Lower leg skin (tissue), 4 donors: ENCODE measurements at places on chromosomes 11 and 22.

DNA sequence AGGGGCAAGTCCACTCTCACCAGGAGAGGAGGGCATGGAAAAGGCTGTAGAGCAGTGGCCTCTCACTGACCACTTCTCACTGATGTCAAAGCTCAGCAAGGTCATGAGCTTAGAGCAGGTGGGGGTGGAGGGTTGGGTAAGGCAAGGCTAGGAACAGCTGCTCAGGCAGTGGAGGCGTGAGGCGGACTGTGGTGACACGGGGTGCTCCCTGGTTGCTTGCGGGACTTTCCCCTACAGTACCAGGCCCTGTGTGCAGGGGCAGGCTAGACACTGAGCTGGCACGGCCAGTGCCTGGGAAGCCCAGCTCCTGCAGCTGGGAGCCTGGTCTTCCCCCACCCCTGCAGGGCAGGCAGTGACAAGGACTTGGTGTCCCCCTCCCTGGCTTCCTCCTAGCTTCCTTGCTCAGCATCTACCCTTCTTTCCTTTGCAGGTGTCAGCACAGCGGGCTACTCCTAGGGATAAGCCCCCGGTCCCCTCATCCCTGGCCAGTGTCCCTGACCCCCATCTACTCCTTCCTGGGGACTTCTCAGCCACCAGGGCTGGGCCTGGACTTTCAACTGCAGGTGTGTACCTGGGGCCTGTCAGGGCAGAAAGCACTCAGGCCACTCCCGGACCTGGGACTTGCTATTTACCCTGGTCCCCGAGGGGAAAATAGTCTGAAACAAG is 45.6 kb downstream of the PISD start:
- DNase-seq: no peak

DNA sequence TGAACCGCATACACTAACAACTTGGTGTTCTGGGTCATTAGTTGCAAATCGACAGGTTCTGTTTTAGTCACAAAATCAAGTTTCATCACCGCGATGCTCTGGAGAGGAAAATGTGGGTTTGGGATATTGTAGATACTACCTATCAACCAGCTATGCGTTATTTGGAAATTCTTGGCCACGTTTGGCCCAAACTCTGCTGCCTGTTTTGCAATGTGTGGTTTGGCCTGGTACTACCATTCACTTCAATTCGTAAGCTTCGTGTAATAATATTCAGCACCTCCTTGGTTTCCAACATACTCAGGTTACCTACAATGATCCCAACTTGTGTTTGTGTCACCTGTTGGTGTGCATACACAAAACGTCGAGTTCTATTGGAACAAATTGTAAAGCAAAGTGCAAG is 16.2 kb upstream of the ACER3 start:
- no peak for DNase-seq

GRCh38 chr11:125946712-125947418 is 1.0 kb downstream of the VSIG10L2 start:
- DNase-seq: no peak

DNA sequence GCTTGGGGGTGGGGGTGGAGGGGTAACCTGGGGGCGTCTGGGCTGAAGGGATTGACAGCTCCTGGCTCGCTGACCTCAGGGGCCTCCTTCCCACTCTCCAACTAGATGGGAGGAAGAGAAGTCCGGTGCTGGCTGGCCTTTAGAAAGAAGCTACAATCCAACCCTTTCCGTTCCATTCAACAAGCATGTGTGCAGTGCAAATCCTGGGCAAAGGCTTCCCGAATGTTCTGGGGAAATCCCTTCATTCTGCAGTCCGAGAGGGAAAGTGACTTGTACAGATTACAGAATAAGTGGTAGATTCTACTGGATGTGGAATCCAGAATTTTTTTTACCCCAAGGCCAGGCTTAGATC is 149.9 kb downstream of the FEZ1 start:
- no peak for DNase-seq

GRCh38 chr22:17878941-17879340 is 104.7 kb upstream of the BID start:
- DNase-seq: no peak

DNA sequence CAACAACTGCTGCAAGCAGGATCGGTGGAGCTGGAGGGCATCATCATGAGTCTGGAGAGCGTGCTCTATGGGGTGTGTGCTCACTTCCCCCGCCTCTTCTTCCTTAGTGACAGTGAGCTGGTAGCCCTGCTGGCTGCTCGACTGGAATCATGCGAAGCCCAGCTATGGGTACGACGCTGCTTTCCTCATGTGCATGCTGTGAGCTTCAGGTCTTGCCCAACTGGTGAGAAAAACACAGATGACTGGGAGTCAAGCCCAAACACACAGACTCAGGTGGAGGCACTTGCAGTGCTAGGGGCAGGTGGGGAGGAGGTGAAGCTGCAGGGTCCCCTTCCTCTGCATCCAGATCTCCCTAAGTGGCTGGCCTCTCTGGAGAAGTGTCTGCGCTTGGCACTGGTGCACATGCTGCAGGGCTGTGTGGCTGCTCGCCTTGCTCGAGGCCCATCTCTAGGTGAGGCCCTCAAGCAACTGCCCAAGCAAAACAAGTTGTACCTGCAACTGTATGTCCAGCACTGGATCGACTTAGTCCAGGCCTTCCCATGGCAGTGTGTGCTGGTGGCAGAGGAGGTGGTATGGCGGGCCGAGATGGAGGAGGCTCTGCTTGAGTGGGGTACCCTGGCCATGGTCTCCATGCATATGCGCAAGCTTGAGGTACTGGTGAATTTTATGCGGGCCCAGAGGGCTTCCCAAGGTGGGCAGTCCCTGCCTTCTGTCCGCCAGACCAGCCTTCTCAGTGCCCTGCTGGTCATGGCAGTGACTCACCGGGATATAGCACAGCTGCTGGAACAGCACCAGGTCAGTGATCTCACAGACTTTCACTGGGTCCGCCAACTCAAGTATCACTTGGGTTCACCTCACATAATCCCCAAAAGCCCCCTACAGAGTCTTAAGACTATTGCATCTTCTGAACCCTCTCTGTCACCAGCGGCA is 48.1 kb downstream of the DNHD1 start:
- DNase-seq: no peak

DNA sequence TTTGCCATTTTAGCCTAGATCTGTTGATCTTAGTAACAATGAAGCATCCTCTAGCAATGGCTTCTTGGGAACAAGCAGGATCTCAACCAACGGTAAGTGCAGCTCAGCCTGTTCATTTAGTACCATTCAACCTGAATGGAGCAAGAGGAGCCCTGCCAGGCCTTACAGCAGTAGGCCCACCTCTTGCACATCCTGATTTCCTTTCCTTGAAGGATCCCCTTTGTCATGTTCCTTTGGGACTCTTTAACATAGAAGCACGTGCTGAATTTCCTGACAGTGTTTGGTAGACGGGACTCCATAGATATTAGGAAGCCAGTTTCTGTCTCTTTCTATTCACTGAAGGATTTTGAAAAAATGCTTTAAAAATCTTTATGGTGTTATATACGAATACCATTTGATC is 1.5 kb downstream of the PIWIL4 start:
- no peak for DNase-seq

GRCh38 chr11:66006134-66006890 is 4.0 kb downstream of the BANF1 start:
- DNase-seq: no peak

DNA sequence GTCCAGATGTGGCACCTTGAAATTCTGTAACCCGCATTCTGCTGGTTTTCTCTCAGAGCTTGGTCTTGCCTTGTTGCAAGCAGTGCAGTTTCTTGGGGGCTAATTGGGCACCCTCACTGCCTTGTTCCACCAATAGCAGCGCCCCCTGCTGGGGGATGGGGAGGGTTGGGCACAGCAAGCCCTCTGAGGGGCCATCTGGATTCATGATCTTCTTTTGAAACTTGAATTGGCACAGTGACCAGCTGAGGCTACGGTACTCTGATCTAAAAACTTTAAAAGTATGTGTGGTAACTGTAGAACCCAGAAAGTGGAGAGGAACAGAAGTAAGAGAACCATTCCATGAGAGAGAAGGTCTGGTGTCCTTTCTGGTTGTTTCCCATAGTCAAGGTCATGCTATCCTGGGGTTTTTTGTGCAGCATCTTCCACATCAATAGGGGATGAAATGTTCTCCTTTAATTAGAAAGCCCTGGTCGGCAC is 64.2 kb downstream of the MED15 start:
- DNase-seq: no peak

GRCh38 chr11:81869351-81870065 is 864.2 kb downstream of the FAM181B start:
- no peak for DNase-seq

DNA sequence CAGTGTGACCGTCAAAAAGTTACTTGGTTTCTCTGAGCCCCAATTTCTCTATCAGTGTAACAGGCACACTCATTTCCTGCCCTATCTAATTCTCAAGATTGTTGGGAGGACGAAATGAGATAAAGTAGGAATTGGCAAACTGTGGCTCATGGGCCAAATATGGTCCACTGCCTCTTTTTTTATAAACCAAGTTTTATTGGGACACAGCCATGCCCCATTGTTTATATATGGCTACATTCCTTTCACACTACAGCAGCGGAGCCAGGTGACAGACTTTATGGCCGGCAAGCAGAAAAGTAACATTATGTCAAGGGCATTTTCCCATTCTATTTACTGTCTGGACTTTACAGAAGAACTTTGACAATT is 116.7 kb upstream of the TIMP3 start:
- no peak for DNase-seq

DNA sequence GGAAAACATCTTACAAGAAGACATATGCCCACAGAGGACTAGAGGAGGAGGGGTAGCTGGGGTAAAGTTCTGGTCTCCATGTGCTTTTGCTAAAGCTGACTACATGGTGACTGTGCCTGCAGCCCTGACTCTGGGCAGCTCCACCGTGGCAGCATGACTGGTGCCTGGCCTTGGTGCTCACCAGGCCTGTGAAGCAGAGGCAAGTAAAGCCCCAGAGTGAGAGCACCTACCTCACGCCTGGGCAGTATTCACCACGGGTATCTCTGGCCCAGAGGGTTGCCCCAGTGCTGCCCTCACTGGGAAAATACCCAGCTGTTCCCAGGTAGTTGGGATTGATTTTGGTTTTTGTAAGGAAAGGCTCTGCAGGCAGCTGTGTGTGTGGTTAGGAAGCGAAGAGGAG is 78.3 kb downstream of the CTTN start:
- DNase-seq: no peak

DNA sequence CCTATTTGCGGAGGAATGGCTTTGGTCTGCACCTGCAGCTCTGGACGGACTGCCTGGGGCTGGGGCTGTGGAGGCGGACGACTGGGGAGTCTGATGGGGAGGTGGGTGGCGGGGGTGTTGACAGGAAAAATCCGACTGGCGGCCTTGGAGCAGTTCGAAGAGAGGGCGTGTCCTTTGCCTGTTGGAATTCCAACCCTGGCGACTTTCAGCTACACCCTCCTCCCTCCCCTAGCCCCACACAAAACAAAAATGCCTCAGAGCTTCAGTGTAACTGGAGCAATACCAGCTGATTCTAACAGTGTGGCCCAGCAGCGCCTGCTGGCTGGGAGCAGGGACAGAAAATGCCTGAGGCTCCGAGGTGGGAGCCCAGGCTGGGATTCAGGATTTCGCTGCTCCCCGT is 85.4 kb downstream of the ATXN10 start:
- no peak for DNase-seq

DNA sequence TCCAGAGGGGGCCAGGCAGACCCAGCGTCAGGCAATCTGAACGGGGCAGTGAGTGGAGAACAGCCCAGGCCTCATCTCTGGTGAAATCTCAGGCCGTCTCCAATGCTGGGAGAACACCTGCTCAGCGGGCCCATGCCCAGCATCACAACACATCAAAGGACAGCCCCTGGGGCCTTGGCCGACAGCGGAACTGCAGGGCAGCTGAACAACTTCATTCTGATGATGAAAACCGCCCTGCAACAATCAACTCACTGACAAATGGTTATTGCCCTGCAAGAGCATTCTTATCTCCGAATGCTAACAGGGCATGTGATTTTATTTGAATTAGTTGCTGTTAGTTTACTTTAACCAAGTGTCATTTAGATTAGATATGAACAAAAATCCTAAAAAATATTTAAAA is 14.6 kb downstream of the CELSR1 start:
- no peak for DNase-seq

- DNase-seq: no peak
Measured at GRCh38 chr22:32904044-32904443, 102.5 kb downstream of the TIMP3 start.

GRCh38 chr11:7894251-7894650 is 36.8 kb downstream of the OR10A6 start:
- no peak for DNase-seq

DNA sequence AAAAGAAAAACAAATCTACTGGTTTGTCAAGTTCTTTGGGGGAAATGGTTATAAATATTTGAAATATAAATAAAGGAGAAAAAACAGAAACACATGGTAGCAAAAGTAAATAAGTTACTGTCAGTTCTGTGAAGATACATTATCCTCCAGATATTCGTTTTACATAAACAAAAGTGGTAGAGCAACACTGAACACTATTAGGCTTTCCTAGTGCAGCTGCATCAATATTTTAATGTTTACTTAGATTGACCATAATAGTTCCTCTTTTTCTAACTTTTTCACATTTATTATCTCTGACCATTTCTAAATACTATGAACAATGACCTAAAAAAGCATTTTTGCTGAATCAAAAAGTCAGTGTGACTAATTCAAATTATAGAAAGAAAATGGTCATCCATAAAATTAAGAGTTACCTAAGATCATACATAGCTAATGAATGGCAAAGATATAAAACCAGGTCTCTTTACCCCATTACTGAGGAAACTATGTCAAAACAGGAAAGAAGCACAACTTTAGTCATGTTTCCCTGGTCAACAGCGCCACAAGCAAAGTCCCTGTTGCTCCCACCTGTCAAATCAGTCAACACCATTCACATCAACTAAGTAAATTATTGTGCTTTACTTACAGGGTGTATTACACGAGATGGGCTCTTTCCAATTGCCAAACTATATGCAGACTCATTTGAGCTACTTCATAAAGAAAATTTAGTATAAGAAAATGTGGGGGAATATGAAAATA is 38.5 kb downstream of the SBF2 start:
- DNase-seq: no peak

DNA sequence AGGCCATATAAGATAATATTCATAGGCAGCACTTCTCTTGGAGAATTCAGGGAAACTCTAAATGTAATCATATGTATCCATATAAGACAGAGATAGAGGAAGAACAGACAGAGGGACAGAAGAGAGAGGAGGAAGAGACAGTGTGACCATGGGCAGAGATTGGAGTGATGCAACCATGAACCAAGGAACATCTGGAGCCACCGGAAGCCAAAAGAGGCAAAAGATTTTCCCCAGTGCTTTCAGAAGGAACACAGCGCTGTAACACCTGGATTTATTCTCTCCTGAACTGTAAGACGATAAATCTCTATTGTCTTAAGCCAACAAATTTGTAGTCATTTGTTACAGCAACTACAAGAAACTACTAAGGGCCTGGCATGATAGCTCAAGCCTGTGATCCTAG is 57.7 kb downstream of the GAB2 start:
- DNase-seq: no peak

- no peak for DNase-seq
Measured at GRCh38 chr11:64400102-64400501, 41.1 kb downstream of the RPS6KA4 start.

DNA sequence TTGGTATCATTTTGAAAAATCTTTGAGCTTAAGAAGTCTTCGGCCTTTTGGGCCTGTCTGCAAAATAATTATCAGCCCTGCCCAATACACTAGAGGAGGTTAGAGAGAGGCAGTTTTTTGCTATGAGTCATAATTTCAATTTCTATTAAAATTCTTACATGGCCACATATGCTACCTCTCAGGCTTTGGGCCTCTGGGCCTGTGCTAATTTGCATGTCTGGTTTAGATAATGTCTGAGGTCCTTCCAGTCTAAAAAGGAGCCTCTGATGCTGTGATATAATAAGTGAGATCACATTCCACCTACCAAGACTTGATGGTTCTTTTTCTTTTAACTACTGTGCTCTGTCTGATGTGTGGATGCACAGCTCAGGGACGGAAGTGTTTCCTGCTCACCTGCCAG is 70.8 kb downstream of the KCNJ1 start:
- no peak for DNase-seq
